ENCODE measurements at places on chromosomes 4 and X. TPM values are rescaled to one million over a fixed set of nuclear protein-coding genes. Genes with fewer than 3 reads are reported as not detected.

The AMTN gene
- not detected for total RNA-seq

The SPRY1 gene
- total RNA-seq, result 16.7 TPM

The CLGN gene
- 3.0 TPM for total RNA-seq

The SUPT20HL2 gene
- not detected for total RNA-seq

The SSX3 gene
- total RNA-seq, result not detected

The NDP gene
- 0.52 TPM for total RNA-seq

The PRICKLE3 gene
- total RNA-seq, result 20.1 TPM

The GYPE gene
- 1.0 TPM for total RNA-seq

The SOX3 gene
- not detected for total RNA-seq

The HELQ gene
- 12.6 TPM for total RNA-seq

The UBE2K gene
- total RNA-seq, result 28.3 TPM

The SMPX gene
- total RNA-seq, result not detected

The TLR6 gene
- 1.8 TPM for total RNA-seq

The CENPC gene
- 5.4 TPM for total RNA-seq

The RHOXF2B gene
- not detected for total RNA-seq

The SULT1B1 gene
- 0.52 TPM for total RNA-seq

The NOA1 gene
- total RNA-seq, result 18.6 TPM

The KLF8 gene
- 1.7 TPM for total RNA-seq

The PAGE1 gene
- not detected for total RNA-seq

The ARR3 gene
- total RNA-seq, result not detected
